ENCODE measurements at places on chromosomes 4 and X.

- DNase-seq, result no peak
Measured at GRCh38 chrX:633043-633984, 2.7 kb downstream of the SHOX start.

DNA sequence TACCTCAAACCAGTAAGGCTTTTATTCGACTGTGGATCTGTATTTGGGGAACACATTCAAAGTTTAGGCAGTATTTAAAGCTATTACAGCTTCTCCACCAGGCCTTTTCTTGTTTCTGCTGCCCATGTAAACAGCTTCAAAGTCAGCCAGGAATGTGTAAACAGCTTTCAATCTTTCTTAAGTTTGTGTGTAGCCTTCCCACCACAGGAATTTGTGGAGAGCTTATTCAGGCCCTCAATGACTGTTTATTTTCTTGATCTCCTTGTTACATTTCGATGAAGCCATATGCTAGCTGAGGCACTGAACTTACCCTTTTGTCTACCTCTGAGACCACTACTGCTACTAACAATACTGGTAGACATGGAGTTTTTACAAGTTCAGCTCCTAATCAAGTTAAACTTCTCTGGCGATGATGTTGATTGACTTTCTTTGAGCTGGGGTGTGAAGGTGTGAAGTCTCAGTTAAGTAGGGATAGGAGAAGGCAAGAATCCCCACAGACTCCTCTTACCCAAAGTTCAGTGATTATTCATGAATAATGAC, 72.6 kb downstream of the NWD2 start:
- no peak for DNase-seq

DNA sequence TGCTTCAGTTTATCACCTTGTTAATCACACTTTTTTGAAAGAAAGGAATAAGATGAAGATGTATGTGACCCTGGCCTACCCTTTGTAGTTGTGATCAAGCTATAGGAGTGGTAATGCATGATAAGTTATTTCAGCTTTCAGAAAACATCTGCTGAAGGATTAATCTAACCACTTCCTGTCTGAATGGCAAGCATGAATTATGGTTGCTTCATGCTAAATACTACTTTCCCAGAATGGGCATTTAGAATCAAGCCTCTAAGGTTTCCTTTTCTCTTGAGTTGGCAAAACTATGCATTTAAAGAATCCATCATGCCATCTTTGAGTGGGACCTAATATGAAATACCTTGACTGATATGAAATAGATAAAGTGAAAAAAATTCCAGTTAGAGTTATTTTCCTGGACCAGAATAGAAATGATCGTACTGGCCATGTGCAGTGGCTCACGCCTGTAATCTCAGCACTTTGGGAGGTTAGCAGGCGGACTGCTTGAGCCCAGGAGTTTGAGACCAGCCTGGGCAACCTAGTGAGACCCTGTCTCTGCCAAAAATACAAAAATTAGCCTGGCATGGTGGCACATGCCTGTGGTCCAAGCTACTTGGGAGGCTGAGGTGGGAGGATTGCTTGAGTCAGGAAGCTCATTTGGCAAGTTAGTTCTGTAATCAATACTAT, 59.1 kb downstream of the ANXA3 start:
- no peak for DNase-seq

- no peak for DNase-seq
Measured at GRCh38 chr4:36489798-36490197, 208.4 kb downstream of the DTHD1 start.

- DNase-seq, result no peak
Measured at GRCh38 chr4:174314770-174315169, 31.1 kb downstream of the CEP44 start.

GRCh38 chr4:38666766-38667084, 2.7 kb downstream of the KLF3 start:
- no peak for DNase-seq

GRCh38 chrX:151570561-151570960, 7.1 kb downstream of the PASD1 start:
- no peak for DNase-seq

All from left colon (tissue), 2 donors.